Occipital lobe (tissue), 3 donors: ENCODE measurements at places on chromosomes 3 and 15.
A peak's percentile ranks its signal among the peaks of the same experiment; 100 is the strongest.

- DNase-seq = no peak
These were observed 17.6 kb upstream of the SLC41A3 start for GRCh38 chr3:126101521-126101982.

GRCh38 chr3:152146461-152146860, 122.3 kb upstream of the MBNL1 start:
- DNase-seq = no peak

DNA sequence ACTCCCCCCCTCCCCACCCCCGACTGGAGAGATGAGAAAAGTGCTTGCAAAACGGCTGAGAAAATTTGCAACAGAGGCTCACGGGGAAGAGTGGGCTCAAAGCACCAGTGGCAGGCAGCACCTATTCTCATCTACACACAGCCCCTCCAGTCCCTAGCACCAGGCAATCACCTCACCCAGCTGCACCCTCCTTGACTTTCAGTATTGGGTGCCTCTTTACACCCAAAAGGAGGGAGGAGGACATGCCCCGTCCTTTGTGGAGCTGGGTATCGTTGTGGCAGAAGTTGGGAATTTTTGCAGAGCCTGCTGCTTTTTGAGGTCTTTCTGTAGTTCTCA, 182.8 kb upstream of the TOPAZ1 start:
- peak; percentile 56 for DNase-seq

- no peak for DNase-seq
These were observed 91.6 kb downstream of the FLNB start for GRCh38 chr3:58099865-58100264.

DNA sequence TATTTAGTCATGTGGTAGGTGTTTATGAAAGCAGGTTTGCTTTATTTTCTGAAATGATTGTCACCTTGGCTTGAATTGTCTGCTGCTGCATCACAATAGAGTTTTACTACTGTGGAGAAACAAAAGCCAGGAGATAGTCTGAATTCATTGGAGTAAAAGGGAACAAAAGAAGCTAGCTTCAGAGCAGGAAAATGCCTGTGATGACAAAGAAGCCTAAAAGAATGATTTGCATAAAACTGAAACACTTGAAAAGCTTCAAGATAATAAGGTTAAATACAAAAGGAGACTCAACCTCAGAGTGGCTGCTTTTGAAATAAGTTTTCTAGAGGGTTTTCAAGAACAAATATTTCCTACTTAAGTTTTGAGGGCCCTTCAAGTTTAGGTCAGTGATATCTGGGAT, 138.3 kb downstream of the PTPRG start:
- no peak for DNase-seq

- DNase-seq = no peak
These were observed 150.7 kb downstream of the TMCO5A start for GRCh38 chr15:38085114-38085513.

GRCh38 chr15:70892912-70893560, 410 bp downstream of the LRRC49 start:
- no peak for DNase-seq

DNA sequence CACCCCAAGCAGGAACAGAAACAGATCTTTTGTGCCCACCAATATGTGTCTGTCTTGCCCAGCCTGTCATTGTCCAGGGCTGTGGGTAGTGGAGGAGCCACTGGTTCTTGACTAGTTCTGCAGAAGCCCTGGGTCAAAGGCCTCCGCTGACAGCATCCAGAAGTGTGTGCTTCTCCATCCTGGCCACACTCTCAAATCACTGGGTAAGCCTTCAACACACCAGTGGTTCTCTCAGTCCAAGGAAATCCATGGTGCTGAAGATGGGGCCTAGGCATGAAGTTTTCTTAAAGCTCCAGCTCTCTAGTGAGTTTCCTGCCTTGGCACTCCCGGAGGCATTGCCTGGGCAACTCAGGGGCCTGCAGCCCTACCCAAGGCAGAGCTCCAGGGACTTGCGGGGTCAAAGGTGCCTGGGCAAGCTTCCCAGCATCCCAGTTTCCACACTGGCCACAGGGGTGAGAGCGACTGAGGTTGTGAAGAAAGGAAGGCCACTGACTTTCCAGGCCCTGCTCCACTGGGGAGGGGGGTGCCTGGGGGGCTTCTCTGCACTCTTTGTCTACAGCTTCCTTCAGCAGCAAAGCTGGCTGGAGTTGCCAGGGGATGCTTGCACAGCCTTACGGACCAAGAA, 37.9 kb upstream of the RPL32 start:
- no peak for DNase-seq

GRCh38 chr3:51198477-51198876, 186.6 kb upstream of the MANF start:
- DNase-seq = no peak

GRCh38 chr3:44338828-44339127, 212 bp downstream of the TCAIM start:
- no peak for DNase-seq

DNA sequence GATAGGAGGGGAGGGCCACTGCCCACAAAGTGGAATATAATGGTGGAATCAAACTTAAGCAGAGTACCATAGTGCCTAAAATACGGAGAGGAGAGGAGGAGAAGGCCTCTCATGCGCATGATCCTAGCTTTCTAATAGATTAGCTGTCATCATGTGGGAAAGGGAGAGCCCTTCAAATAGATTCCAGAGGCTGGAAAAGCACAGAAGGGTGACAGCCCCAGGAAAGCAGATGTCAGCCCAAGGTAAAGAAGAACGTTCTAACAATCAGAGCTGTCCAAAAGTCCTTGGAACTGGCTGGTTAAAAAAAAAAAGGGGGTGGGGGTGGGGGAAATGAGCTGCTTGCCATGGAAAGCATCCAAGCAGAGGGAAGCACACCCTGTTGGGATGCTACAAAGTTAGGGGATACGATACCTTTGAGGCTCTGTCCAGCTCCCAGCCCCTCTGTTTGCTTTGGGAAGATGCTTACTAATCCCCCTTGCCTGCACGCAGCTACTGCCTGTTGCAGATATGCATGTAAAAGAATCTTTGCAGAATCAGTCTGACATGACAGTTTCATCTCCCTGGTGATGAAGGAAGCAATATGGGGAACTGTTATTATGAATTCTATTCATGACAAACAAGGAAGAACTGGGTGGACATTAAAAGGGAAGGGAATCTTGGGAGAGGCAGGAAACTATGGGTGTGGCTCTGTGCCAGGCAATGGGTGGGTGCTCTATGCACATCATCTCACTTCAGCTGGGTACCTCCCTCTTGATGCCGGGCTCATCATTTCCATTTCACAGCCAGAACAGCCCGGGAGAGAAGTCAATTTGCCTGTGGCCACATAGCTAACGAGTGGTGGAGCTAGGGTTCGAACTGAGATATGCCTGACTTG, 10.1 kb upstream of the LMCD1 start:
- no peak for DNase-seq
